ENCODE measurements at places on chromosomes 2 and 18. TPM values are rescaled to one million over a fixed set of nuclear protein-coding genes. Genes with fewer than 3 reads are reported as not detected.

The ASNSD1 gene
- total RNA-seq: 38.2 TPM

The AP1S3 gene
- total RNA-seq: 51.8 TPM

The OST4 gene
- 308 TPM for total RNA-seq

The AFTPH gene
- 52.2 TPM for total RNA-seq

The DSG1 gene
- total RNA-seq: 0.72 TPM

The RUFY4 gene
- total RNA-seq: not detected

The ACMSD gene
- 1.7 TPM for total RNA-seq

The GTF3C2 gene
- total RNA-seq: 31.3 TPM

The COLEC12 gene
- 0.24 TPM for total RNA-seq

The COMMD1 gene
- 33.3 TPM for total RNA-seq

The G6PC2 gene
- not detected for total RNA-seq

The DPP10 gene
- not detected for total RNA-seq

The AFF3 gene
- not detected for total RNA-seq
